ENCODE measurements at places on chromosomes 4 and X.

DNA sequence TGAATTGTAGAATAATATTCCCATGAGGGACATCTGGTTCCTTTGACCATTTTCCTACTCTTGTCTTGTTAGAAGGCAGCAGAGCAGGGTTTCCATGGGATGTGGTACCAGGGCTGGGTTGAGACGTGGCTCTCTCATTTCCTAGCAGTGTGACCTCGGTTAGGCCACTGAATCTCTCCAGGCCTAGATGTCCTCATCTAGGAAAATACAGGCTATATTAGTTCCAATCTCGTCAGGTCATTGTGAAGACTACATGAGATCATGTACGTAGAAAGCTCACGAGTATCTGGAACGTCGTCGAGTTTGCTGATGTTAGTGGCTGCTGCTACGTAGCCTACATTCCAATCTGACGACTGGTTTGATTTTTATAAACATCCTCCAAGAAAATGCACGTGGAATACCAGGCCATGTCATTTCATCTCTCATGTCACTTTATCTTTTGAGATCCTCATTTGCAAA lies 278.2 kb upstream of the GATB start:
- DNase-seq = no peak

GRCh38 chrX:73127700-73128241 lies 48.5 kb upstream of the PABPC1L2A start:
- DNase-seq = no peak

DNA sequence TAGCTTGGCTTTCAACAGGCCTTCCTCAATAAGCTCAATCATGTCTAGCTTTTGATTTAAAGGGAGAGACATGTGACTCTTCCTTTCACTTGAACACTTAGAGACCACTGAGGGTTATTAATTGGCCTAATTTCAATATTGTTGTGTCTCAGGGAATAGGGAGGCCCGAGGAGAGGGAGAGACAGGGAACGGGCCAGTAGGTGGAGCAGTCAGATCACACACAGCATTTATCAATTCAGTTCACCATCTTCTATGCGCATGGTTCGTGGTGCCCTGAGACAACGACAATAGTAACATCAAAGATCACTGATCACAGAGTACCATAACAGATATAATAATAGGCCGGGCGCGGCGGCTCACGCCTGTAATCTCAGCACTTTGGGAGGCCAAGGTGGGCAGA lies 17.8 kb downstream of the ZNF81 start:
- DNase-seq = no peak

DNA sequence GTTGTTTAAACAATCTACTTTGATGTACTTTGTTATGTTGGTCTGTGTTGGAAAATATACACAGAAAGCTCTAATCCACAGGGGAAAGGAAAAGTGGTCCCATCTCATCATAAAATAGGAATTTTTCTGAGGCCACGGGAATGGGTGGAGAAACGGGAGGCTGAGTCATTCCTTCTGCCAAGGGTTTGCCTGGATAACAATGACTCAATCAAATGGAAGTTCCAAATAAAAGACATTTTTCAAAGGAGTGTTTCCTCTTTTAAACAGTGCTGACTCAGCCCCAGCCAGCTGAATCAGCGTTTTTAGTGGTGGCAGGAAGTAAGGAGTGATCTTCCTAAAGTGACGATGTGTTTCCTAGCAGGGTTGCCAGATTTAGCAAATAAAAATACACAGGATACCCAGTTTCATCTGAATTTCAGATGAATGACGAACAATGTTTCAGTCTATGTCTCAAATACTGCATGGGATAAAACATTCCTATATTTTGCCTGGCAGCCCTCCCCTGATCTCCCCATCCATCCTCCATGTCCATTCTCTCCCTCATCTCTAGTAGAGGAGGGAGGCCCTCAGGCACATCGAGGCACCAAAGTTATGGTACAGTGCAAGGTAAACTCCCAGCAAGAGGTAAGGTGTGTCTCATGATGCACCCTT lies 345.4 kb upstream of the GATB start:
- DNase-seq = no peak

- peak; percentile 38 for DNase-seq
Observed at GRCh38 chrX:57286507-57287251, at the start of gene FAAH2. Gene FAAH2 (plus strand): TSS chrX:57286706. CDS start chrX:57286826, 120 bp downstream.

DNA sequence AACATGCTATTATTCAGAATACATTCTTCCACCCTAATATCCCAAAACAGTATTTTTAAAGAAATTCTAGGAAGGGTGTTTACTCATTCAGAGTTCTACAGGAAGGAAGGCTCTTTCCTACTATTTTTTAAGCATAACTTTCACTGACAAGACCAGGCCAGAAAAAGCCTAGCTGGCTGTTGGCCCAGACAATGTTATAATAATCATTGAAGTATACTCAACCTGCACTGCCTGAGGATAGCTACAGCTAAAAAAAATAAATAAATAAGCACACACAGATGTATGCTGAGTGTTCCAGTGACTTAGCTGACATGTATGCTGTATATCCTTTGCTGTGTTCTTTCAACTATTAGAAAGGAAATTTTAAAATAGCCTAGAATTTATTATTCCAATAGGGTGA lies 145.8 kb upstream of the SPRY1 start:
- DNase-seq = no peak

GRCh38 chrX:56763556-56764152 lies 34.6 kb downstream of the NBDY start:
- no peak for DNase-seq

GRCh38 chrX:124641737-124642491 lies 295.6 kb downstream of the SH2D1A start:
- DNase-seq = no peak

DNA sequence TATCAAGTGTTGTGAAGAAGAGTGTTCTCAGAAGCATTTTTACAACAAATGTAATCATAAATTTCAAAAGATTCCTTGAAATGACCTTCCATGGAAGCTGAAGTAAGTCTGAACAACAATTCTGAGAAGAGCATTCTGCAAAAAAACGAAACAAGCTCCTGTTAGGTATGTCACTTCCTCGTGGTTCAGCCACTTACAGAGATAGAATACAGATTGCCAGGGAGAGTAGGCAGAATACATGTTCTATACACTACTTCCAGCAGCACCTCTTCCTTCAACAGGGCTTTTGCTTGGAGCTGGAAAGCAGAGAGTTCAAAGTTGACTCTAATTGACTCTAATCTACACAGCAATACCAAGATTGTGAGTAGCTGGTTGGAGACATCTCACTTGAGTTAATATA lies 274.5 kb downstream of the ADGRA3 start:
- DNase-seq = no peak

DNA sequence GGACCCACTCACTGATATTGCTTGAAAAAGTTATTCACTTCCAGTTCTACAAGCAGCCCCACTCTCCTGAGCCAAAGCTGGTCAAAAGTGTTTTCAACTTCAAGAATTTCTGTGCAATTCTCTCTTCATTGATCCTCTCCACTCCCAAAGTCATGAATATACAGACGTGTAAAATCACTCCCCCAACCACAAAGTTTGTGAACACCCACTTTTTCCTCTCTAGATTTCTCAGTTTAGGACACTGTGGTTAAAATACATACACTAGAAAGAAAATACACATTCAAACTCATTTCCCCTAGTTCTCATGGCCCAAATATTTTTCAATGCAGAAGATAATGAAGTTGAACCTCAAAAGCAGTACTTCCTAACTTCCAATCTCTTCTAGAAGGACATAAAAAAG lies 116.3 kb downstream of the MSN start:
- no peak for DNase-seq

GRCh38 chrX:40273356-40274050 lies 175.7 kb upstream of the BCOR start:
- DNase-seq = no peak

DNA sequence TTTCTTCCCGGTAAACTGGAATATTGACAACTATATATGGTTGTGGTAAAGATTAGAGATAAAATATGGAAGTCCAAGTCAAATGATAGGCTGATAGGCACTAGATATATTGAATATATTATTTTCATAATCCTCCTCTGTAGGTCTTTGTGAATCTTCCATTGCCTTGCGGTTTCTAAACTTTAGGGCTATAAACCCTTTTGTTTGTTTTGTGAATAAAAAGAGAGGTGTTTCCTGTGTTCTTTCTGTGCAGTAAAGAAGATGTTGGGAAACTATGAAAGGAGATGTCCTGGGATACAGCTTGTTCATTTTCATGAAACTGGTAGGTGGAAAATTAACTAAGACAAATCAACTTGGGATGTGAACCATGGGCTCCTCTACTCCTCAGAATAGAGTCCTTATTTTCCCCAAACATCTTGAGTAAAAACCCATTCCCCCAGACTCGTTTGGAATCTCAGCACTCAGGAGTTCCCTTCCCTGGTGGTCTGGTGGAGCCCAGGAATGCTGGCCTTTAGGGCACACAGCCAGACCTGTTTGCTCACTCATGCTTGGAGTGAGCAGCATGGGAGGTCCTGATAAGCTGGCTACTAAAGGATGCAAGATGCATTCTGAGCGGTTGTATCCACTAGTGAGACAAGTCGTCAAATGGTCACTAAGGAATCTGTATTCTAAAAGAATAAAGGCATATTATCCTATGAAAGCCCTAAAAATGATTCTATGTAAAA lies 22.2 kb downstream of the PRDM8 start:
- DNase-seq = no peak

DNA sequence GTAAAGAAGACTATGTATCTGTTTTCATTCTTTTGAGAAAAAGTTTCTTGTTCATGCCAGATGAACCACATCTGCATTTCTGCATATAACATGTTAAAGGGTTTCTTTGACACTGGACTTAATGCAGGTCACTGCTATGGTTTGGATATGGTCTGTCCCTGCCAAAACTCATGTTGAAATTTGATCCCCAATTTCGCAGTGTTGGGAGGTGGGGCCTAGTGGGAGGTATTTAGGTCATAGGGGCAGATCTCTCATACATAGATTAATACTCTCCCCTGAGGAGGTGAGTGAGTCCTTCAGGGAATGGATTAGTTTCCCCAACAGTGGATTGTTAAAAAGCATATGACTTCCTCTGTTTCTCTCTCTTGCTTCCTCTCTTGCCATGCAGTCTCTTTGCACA lies 45.9 kb upstream of the TMEM33 start:
- DNase-seq = no peak

GRCh38 chr4:82038936-82039335 lies 334.9 kb downstream of the HNRNPD start:
- no peak for DNase-seq

- DNase-seq = no peak
Observed at GRCh38 chr4:3349116-3349515, 56.3 kb downstream of the RGS12 start.

- peak; percentile 32 for DNase-seq
Observed at GRCh38 chrX:107825698-107826237, at the start of gene MID2. Gene MID2 (plus strand): TSS chrX:107825866. CDS start chrX:107826427, 561 bp downstream.

- DNase-seq = no peak
Observed at GRCh38 chrX:63935835-63936234, 150.8 kb upstream of the ARHGEF9 start.

DNA sequence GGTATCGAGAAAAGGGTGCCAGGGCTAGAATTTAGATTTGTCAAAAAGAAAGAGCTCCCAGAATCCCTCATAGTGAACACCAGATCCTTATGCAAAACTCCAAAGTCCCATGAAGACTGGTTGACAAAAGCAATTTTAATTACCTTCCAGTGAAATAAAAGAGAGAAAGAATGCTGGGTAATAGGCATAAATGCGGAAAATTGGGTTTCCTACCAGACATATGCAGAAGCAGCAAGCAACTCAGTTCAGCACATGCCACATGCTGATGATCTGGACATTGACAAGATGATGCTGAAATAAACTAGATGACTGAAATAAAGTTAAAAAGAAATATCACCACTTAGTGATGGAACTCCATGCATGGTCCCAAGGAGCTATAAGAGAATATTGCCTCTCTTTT lies 83.9 kb downstream of the KCNIP4 start:
- no peak for DNase-seq

- no peak for DNase-seq
Observed at GRCh38 chr4:40584517-40585141, 45.0 kb downstream of the RBM47 start.

GRCh38 chr4:184442314-184442635 lies 32.1 kb downstream of the IRF2 start:
- DNase-seq = no peak

- no peak for DNase-seq
Observed at GRCh38 chr4:147916351-147916750, 184.5 kb downstream of the ARHGAP10 start.

DNA sequence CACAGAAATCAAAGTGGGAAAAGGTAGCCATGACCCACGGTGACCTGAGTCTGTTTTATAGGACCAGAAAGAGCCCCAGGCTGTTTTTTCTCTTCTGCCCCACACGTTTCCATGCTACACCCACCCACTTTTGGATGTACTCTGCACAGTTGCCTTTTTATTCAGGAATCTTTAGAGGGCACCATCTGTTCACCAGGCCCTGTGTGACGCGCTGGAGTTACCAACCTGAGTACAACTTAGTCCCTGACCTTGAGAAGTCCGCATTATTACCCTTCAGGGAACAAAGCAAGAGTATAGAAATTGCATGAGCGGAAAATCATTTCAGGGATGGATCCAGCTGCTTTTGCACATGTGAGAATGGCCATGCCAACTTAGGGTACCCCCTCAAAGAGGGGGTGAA lies 207.8 kb upstream of the GATB start:
- DNase-seq = no peak

- DNase-seq = no peak
Observed at GRCh38 chrX:74613370-74614092, 893 bp downstream of the RLIM start.

GRCh38 chr4:78956975-78957374 lies 17.7 kb upstream of the PAQR3 start:
- DNase-seq = no peak

DNA sequence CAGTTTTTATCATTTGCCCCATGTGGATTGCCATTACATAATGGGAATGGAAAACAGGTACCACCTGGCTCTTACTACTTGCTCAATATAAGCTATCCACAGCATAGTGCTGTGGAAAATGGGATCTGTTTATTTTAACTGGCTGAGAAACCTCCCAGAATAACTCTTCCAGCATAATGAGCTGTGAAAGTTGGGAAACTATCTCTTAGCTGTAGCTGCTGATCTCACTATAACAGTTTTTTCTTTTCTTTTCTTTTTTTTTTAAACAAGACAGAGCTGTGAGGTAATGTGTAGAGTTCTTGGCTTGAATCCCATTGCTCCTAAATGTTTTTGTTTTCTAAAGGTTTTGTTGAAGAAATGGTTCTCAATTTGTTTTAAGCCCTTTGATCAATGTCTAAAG lies 988.3 kb downstream of the PCDH19 start:
- no peak for DNase-seq

DNA sequence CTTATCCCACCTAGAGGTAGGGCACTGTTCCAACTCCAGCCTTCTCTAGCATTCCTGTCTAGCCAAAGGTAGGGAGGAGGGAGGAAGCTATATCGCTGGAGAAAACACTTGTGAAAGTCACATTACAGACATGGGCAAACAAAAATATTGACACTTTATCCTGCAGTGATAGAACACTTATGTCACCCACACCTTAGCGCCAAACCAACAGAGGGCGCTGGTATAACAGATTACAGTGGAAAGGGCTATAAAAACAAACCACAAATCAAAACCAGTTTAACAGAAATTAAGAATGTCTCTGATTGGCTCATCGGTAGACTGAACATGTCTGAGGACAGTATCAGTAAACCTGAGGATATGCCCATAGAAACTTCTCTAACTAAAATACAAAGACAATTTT lies 451.3 kb downstream of the TLL1 start:
- no peak for DNase-seq

All from activated T-cell treated with anti-CD3 and anti-CD28 coated beads for 1 hour (primary cell).